Putamen (tissue), 1 donor: ENCODE measurements at places on chromosomes 1 and 21.

DNA sequence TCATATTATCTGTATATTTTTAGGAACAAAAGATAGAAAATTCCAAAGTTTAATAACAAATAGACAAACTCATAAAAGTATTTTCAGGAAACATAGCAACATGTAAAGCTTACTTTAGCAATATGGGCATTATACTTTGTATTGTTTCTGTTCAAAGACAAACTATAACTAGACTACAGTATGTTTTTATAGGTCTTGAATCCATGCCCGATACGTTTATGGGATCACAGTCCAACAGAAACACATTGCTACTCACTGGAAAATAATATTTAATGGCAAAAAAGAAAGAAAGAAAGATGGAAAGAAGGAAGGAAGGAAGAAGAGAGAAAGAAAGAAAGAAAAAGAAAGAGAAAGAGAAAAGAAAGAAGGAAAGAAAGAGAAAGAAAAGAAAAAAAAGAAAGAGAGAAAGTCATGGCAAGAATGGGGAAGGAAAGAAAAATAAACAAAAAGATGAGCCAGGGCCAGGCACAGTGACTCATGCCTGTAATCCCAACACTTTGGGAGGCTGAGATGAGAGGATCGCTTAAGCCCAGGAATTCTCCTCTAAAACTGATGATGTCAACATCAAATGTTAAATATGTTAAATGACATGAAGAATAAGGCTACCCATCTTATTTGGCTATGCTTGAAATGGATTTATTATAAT lies 32.7 kb downstream of the TM2D1 start:
- DNase-seq: no peak

GRCh38 chr1:9744106-9744799 lies 79.5 kb downstream of the CLSTN1 start:
- no peak for DNase-seq

DNA sequence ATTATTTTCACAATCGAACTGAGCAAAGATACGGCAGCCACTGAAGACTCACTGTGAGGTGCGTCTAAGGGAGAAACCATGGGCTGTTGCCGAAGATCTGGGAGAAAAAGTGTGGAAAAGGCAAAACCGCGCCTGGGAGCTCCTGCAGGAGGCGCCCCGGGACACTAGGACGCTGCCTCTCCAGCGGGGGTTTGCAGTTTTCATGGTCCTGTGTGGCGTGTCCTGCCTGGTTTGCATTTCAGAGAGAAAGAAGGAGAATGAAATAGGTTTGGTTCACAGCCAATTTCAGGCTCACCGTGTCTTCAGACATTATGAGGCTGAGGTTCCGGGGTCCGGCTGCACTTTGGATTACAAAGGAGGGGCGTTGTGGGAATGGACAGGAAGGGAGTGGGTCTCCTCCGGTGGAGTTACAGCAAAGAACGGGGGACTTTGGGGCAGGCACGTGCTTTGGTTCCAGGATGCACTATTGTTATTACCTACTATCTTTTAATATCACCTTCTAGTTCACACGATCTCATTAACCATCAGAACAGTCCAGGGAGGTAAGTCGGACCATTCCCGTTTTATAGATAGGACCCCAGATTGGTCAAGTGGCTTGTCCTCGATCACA lies 179.8 kb downstream of the DYRK1A start:
- DNase-seq: no peak

DNA sequence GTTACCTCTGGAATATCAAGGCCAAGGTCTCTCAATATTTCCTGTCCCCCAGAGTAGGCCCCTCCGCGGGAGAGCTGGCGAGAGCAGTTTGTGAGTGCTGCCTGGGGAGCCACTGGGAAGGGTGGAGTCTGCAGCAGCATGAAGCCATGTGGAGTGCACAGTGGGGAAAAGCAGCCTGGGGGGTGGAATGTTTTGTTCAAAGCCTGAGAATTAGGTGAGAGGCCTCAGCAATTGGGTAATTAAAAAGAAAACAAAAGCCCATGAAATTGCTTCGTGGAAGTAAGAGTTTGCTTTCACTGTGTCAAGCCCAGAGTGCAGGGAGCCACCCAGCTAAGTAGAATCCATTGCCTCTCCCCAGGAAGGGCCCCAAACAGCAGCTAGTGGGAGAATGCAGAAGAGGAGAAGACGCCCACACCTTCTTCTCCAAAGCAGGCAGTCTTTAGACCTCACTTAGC lies 30.2 kb upstream of the DISC1 start:
- DNase-seq: no peak

DNA sequence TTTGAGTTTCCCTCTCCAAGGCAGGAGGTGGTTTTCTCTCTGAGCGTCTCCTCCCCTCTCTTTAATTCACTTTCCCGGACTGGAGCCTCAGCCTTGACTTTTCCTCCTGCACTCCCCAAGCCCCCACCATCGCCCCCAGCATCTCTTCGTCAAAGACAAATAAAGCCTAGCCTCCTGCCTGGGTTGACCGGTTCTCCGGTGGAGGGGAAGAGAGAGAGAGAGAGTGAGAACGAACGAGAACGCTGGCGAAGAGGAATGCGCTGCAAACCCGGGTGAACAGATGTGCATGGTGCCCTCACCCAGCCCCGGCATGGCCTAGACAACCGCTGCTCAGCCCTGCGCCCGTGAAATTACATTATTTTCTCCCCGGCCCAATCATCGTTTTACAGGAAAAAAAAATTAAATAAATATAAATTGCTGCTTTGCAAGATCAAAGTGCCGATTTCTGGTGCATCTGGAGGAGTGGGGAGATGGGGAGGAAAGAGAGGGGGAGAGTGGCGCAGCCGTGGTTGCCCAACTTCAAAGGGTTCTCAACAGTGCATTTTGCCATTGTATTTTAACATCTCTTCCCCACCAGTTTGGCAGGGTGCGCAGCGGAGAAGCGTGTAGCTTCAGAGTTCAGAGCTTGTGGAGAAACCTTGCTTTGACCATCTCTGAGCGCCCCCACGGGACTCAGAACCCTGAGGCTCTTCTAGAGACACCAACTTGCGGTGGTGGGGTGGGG lies 11.4 kb upstream of the TBX15 start:
- DNase-seq: no peak

DNA sequence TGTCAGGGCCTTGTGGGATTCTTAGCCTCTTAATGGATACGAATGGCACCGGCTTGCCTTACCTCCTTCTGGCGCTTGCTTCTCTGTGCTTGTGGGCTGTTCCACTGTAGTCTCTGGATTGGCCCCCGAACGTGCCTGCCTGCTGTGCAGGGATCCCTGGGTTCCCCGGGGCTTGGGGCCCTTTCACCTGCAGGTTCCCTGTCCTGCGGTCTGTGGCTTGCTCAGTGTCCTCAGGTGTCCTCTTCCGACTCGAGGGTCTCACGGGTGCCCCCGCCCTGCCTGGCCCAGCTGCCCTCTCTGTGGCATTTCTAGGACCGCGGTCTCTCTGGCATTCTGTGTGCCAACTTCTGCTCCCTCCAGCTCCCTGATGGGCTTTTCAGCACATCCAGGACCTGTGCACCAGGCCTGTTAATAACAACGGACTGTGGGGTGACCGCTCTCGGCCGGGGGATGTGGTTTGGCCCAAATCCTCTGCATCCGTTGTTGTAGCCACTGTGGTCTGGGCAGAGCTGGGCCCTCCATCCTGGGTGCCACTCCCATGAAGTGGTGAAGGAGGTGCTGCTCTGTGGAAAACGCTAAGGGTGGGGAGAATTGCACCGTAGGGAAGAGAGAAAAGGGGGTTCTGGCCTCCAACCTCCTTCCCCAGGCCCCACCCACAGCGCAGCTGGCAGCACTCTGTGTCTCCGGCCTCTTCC lies 12.4 kb downstream of the COL18A1 start:
- DNase-seq: no peak

DNA sequence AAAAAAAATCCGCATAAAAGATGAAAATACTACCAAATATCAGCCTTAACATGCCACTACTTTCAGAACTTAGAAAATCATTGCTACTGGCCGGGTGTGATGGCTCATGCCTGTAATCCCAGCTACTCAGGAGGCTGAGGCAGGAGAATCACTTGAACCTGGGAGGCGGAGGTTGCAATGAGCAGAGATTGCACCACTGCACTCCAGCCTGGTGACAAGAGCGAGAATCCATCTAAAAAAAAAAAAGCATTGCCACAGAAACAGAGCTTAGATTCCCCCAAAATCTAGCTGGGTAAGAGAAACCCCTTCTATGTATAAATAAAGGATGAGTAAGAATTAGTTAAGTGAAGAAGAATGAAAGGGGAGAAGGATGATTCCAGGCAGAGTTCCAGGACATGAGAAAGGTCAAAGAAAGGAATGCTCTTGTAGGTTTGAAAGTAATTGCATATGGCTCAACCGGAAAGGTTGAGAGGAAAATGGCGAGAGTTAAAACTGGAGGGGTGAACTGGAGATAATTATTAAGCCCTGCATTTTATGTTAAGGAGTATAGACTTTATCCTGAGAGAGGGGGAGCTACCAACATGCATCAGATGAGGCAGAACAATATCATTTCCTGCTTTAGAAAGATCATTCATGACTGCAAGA lies 19.7 kb upstream of the NRDC start:
- DNase-seq: no peak
